Mesothelial cell of epicardium (in vitro differentiated cells): ENCODE measurements at places on chromosomes 12 and 14. TPM values are rescaled to one million over a fixed set of nuclear protein-coding genes. Genes with fewer than 3 reads are reported as not detected.

GRCh38 chr12:47488888-47489287 lies 216.9 kb downstream of the RPAP3 start:
- DNase-seq: no peak

GRCh38 chr14:69853774-69854173 lies 25.4 kb upstream of the SMOC1 start:
- DNase-seq: no peak

- no peak for DNase-seq
These were observed 13.5 kb upstream of the NRDE2 start for GRCh38 chr14:90345239-90345557.

DNA sequence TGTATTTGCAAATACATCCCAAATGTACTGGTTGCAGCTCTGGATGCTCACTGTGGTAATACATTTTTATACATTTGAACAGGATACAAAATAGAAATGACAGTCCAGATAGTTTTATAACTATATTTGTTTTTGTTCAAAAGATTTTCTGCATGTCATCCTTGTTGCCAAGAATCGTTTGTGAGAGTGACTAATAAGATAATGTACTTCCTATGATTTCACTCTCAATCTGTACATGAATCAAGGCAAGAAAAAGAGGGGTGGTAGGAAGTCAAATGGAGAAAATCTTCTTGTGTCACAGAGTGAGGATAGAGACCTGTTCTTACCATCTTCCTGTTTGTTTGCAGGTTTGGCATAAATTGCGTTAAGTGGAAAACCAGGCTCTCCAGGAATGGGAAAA lies 13.9 kb downstream of the ARPC3 start:
- no peak for DNase-seq

DNA sequence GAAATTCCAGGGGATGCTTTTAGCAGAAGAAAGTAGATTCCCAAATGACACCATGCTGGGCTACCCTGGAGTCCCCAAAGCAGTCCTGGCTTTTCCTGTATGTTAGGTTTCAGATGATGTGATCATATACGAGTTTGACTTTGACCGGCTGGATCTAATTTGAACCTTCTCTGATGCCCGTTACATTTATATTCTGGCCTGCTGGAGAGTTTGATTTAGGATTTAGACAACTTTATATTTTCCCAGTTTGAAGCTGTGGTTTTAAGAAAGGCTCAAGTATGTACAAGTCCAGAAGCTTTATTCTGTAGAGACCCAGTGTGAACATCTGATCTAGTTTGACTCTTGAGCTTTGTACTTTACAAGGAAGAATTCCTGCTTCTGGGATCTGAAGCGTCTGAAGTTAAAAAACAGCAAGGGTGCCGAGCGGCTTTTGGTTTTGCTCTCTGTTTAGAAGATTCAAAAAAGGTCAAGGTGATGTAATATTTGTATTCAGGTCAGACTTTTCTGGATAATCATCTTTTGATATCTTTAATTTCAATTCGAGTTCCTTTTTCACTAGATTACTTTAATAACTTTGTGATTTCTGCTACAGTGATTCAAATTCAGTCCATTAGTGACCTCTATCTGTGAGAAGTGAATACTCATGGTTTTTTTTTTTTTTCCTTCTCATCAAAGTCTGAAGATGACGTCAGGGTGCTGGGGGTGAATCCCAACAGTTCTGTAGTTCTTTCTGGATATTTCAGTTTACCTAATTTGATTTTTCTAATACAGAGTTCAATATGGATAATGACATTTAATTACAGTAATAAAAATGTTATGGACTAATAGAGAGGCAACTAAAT lies 6.3 kb downstream of the FLRT2 start:
- no peak for DNase-seq

FGF23 gene
- total RNA-seq: not detected in 3 replicates
